ENCODE measurements at places on chromosomes 4 and X. TPM values are rescaled to one million over a fixed set of nuclear protein-coding genes. Genes with fewer than 3 reads are reported as not detected.

DNA sequence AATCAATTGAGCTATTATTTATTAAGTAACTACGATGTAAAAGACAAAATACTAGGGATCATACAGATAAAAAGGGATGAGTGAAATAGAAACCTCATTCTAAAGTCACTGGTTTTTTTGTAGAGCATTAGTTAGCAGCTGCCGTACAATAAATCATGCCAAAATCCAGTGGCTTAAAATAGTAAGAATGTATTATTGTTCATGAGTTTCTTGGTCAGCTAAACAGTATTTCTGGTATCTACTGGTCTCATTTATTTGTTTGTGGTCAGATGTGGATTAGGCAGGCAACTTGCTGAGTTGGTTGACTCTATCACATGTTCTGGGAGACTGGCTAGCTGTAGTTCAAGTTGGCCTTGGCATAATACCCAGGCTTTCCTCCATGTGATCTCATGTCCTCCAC lies 667.3 kb downstream of the GALNTL6 start:
- no peak for DNase-seq

GRCh38 chr4:83932750-83933391 lies 397.0 kb downstream of the GPAT3 start:
- no peak for DNase-seq

- DNase-seq: no peak
Measured at GRCh38 chr4:168610911-168611530, 114.2 kb downstream of the PALLD start.

GRCh38 chr4:136319789-136320464 lies 1212.4 kb downstream of the PCDH18 start:
- DNase-seq: peak; percentile 84

GLRA2 gene
- not detected for total RNA-seq

GPC3 gene
- total RNA-seq: 45.5 TPM

Measured in fibroblast of lung (primary cell).